ENCODE measurements at places on chromosomes 3 and 15. TPM values are rescaled to one million over a fixed set of nuclear protein-coding genes. Genes with fewer than 3 reads are reported as not detected.

ANKRD34C gene
- not detected for total RNA-seq

FGD5 gene
- total RNA-seq: 0.10 TPM

GP9 gene
- total RNA-seq: 28.1 TPM

ROPN1 gene
- total RNA-seq: not detected

CRBN gene
- total RNA-seq: 456 TPM

DLEC1 gene
- total RNA-seq: 1.7 TPM

CCR9 gene
- total RNA-seq: 0.94 TPM

AADACL2 gene
- total RNA-seq: not detected

DUOXA1 gene
- total RNA-seq: 0.31 TPM
